ENCODE measurements at places on chromosomes 6 and 20.

GRCh38 chr6:1178590-1178989 lies 133.3 kb upstream of the FOXQ1 start:
- no peak overlapping the region for H3K4me3 ChIP-seq
- DNase-seq: no peak
- no peaks in the 10 kb centered on the region for H3K27me3 ChIP-seq
- no peak overlapping the region for H3K27ac ChIP-seq
- no peaks in the 10 kb centered on the region for H3K4me1 ChIP-seq

DNA sequence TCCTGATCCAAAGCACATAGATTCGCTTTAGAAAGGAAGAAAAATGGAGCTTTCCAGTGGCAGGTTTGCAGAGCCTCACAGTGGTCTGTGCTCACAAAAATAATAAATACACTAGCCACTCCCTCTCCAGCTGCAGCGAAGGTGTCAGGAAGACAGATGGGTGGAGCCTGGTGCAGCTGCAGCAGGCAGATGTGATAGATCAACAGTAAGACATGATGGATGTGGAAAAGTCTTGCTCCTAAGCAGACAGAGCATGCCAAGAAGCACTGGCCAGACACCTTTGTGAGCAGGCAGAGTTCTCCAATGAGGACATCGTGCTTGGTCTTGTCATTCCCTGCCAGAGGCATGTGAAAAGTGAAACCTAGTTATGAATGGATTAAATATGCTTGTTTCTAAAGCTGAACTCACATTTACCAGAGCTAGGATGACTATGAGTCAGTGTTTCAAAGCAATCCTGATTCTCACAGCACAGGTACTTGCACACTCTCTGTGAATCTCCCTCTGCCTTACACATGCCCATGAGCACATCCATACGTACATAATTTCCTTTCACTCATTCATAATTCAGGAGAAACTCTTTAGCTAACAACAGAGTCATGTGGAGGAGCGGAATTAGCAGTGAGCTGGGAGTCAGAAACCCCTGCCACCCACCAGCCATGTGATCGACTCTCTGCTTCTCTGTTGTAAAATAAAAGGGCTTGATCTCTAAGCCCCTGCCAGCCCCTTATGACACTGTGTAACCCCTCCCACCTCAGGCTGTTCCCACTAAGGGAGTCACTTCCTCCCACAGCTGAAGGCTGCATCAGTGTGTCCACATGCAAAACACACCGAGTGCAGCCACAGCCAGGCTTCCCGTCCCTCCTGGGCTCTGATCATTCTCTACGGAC lies 111.2 kb downstream of the SCML4 start:
- H3K4me3 ChIP-seq: no peak overlapping the region
- H3K27ac ChIP-seq: no peak overlapping the region
- H3K36me3 ChIP-seq: no peaks in the 10 kb centered on the region

GRCh38 chr20:45235995-45236394 lies 14.8 kb downstream of the SEMG2 start:
- H3K4me3 ChIP-seq: no peak overlapping the region
- H3K27me3 ChIP-seq: no peaks in the 10 kb centered on the region
- H3K4me1 ChIP-seq: no peaks in the 10 kb centered on the region
- H3K36me3 ChIP-seq: no peaks in the 10 kb centered on the region
- DNase-seq: peak; percentile 42

DNA sequence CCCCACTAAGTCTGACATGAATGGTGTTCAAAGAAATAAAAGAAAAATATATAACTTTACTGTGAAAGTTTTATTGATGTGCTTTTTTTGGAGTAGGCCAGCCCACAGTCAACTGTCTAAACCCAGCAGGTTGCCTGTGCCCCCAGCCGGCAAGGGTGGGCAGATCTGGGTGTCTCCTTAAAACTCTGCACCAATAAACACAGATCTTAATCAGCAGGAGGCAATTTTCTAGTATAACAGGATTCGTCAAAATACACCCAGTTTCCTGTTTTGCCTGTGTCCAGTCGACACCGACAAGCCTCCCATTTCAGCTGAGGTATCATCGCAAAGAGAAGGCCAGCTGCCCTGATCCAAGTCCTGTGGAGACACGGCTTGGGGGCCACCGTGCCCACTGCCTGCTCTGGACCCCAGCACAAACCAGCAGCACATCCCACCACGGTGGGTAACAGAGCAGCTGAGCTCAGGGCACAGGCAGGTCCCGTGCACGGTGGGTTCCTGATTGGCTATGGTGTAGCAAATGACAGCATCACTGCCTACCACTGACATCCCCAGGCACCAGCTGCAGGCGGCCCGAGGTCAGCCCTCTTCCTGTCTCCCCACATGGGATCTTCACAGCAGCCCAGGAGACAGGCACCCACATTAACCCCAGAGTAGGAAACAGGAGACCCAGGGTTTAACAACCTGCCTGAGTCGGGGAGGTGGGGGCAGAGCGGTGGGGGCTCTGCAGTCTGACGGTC lies 15.7 kb downstream of the BMP7 start:
- no peak for DNase-seq
- peak overlapping the region; percentile 4 for H3K4me3 ChIP-seq
- H3K27me3 ChIP-seq: no peaks in the 10 kb centered on the region
- H3K27ac ChIP-seq: no peak overlapping the region
- H3K36me3 ChIP-seq: peaks cover 1% of the 10 kb centered on the region

DNA sequence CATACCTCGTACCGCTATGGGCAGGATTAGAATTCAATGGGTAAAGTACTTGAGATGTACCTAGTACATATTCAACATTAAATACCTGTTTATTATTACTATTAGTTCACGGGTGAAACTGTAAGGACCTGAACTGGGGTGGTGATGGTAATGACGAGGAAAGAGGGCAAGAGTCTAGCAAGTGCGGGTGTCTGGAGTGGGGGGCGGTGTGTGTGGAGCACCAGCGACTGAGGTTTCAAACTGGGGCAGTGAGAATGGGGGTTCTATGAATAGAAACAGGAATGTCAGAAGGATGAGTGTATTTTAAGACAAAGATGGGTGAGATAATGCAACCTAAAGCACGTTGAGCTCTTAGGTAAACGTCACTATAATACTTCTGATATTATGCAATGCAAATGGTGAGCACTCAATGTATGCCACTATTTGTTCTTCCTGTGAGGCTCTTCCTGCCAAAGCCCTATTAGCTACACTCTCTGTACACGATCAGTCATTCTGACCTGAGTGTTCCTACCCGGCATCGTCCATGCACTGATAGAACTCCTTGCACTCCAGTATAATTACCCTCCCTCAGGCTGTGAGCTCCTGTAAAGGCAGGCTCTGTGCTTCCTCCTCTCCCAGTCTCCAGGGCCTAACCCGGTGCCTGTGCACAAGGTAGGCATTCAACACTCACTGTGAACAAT lies 55.0 kb downstream of the ALDH5A1 start:
- no peak overlapping the region for H3K4me3 ChIP-seq
- no peaks in the 10 kb centered on the region for H3K27me3 ChIP-seq
- no peak for DNase-seq
- H3K4me1 ChIP-seq: no peaks in the 10 kb centered on the region
- no peak overlapping the region for H3K27ac ChIP-seq
- H3K36me3 ChIP-seq: no peaks in the 10 kb centered on the region

DNA sequence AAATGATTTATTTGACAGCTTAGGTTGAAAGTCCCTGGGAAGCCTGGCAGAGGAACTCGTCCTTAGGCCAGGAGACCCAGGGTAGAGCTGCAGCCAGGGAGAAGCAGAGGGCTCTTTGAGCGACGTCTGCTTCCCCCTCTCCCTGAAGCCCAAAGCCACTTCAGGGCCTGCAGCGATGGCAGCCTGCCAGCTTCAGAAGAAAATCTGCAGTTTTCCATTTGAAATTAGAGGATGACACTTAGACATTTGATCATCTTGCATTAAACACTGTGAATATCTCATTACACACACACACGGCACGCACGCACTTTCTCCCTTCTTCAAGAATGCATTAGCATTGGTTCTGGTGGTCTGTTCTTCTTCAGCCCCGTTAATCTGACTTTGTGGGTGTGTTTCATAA lies 96.5 kb downstream of the PLEKHG1 start:
- no peaks in the 10 kb centered on the region for H3K4me1 ChIP-seq
- H3K27ac ChIP-seq: peak overlapping the region; percentile 3
- no peaks in the 10 kb centered on the region for H3K36me3 ChIP-seq
- H3K27me3 ChIP-seq: no peaks in the 10 kb centered on the region
- H3K4me3 ChIP-seq: no peak overlapping the region
- DNase-seq: no peak

- no peaks in the 10 kb centered on the region for H3K36me3 ChIP-seq
- no peak for DNase-seq
- H3K4me1 ChIP-seq: no peaks in the 10 kb centered on the region
Observed at GRCh38 chr20:52404671-52405070, 213.1 kb upstream of the ZFP64 start.

- H3K27ac ChIP-seq: no peak overlapping the region
- no peak overlapping the region for H3K4me3 ChIP-seq
- no peaks in the 10 kb centered on the region for H3K36me3 ChIP-seq
- H3K4me1 ChIP-seq: no peaks in the 10 kb centered on the region
Observed at GRCh38 chr6:163826629-163827028, 412.1 kb downstream of the QKI start.

DNA sequence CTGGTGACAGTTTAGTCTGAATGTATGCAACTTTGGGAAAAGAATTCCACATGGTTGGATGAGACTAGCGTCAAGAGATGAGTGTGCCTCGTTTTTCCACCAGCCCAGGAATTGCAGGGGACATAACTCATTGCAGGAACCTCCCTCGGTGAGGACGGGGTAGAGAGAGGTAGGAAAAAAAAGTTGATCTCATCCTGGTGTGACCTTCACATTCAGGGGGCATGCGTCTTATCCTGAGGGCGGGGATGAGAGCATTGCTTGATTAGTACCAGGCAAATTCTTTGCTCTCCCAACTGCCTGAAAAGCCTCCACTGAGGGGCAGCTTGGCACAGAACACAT lies 11.8 kb downstream of the TLDC2 start:
- H3K4me1 ChIP-seq: no peaks in the 10 kb centered on the region
- DNase-seq: no peak
- no peak overlapping the region for H3K27ac ChIP-seq
- no peaks in the 10 kb centered on the region for H3K27me3 ChIP-seq

GRCh38 chr6:141398949-141399348 lies 733.8 kb upstream of the GJE1 start:
- no peak overlapping the region for H3K4me3 ChIP-seq
- H3K27ac ChIP-seq: no peak overlapping the region
- no peaks in the 10 kb centered on the region for H3K27me3 ChIP-seq
- DNase-seq: no peak
- no peaks in the 10 kb centered on the region for H3K36me3 ChIP-seq

DNA sequence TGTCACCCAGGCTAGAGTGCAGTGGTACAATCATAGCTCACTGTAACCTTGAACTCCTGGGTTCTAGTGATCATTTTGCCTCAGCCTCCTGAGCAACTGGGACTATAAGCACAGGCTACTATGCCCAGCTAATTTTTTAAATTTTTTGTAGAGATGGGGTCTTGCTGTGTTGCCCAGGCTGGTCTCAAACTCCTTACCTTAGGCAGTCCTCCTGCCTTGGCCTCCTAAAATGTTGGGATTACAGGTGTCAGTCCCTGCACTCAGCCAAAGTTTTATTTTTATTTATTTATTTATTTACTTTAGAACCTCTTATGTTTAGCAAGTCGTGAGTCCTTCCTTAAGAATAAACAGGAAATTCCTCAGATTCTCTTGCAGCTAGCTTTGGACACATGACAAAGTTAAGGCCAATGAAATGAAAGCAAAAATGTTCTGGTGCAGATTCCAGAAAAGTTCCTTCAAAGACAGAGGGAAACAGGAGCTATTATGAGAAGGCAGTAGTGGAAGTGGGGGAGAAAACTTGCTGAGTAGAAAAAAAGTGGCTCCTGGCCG lies 19.1 kb downstream of the PIM1 start:
- H3K4me1 ChIP-seq: no peaks in the 10 kb centered on the region
- no peak overlapping the region for H3K4me3 ChIP-seq
- no peaks in the 10 kb centered on the region for H3K36me3 ChIP-seq
- no peak for DNase-seq

DNA sequence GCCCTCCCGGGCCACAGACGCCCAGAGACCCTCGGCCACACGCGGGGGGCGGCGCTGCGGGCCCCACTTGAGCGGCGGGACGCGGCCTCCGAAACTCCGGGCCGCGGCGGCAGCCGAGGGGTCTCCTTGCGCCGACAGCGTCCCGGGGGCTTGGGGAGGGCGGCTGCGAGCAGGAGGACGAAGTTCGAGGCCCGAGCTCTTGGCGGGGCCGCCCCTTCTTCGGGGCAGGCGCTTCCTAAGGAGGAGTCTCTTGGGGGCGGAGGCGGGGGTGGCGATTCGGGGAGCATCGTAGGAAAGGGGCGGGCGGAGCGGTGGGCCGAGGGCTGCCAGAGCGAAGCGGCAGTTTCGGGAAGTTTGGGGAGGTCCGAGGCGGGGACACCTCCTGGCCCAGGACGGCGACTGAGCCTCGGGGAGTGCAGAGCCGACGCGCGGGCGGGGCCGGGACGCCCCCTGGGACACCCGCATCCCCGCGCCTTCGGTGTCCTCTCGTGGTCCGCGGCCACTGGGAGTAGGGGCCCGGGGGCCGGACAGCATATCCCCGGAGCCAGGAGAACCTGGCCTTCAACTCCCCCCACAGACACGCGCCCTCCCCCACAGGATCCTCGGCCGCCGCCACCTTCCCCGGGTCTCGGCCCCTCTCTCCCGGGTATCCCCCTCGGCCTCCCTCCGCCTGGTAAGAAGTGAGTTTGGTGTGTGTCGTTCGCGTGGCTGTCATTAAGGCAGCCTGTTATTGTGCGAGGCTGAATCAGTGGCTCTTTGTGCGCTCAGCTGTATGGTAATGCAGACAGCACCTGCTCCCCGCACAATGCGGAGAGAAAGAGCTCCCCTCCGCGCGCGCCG lies 613 bp upstream of the DLL1 start:
- DNase-seq: peak; percentile 32
- no peak overlapping the region for H3K27ac ChIP-seq
- H3K36me3 ChIP-seq: peaks cover 9% of the 10 kb centered on the region
- H3K27me3 ChIP-seq: peaks cover 79% of the 10 kb centered on the region

DNA sequence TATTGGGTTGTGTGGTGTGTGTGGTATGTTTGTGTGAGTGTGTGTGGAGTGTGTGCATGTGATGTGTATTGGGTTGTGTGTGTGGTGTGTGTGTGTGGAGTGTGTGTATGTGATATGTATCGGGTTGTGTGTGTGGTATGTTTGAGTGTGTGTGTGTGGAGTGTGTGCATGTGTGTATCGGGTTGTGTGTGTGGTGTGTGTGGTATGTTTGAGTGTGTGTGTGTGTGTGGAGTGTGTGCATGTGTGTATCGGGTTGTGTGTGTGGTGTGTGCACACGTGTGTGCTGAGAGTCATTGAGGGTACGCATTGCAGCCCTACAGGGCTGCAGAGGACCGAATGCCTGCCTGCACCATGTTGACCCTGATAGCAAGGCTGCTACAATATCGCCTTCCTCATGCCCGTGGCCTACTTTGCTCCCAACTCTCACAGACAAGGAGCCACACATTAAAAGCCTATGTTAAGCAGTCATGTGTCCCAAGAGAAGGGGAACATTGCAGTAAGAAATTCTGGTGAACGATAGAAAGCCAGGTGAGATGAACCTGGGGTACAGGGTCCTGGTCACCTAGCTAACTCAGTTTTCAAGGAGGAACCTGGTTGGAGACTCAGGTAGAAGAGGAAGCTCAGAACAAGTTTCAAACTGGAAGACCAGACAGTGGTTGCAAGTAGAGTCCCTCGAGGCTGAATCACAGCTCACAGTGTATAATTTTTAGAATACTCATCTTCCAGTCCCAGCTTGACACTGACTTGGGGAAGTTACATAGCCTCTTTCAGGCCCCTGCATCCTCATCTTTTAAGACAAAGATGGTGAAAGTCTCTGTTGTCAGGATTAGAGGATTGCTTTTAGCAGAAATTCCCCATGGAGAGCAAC lies 45.7 kb upstream of the TMEM170B start:
- no peak overlapping the region for H3K27ac ChIP-seq
- H3K4me1 ChIP-seq: peaks cover 15% of the 10 kb centered on the region
- H3K4me3 ChIP-seq: no peak overlapping the region
- no peaks in the 10 kb centered on the region for H3K36me3 ChIP-seq
- no peaks in the 10 kb centered on the region for H3K27me3 ChIP-seq

All from trophoblast cell (in vitro differentiated cells and primary cell).